ENCODE measurements at places on chromosomes 7 and 10.

GRCh38 chr7:44764665-44765578 lies 16.3 kb downstream of the ZMIZ2 start:
- DNase-seq = no peak

DNA sequence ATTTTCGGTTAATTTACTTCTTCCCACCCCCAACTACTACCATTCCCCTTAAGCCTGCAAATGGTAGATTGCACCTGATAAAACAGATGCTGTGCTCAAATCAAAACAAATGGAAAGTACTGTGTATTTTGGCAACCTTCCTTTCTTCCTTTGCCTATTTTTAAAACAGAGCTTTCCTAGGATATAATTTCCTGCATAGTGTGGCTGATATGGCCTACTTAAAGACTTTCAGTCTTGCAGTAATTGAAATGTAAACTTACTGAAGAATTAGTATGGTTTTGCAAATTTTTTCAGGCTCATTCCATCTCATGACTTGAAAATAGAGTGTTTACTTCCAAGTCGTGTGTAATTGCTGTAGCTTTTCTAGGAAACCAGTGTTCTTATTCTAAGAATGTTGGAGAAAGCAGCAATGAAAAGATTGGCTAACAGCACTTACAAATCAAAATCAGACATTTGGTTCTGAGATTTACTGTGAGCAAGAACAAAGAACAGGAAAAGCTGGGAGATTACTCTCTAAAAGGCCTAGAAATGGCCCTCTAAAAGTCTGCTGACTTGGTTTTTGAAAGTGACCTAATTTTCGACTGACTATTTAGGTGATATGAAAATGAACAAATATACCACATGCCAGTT lies 52.0 kb downstream of the REEP3 start:
- DNase-seq = no peak

DNA sequence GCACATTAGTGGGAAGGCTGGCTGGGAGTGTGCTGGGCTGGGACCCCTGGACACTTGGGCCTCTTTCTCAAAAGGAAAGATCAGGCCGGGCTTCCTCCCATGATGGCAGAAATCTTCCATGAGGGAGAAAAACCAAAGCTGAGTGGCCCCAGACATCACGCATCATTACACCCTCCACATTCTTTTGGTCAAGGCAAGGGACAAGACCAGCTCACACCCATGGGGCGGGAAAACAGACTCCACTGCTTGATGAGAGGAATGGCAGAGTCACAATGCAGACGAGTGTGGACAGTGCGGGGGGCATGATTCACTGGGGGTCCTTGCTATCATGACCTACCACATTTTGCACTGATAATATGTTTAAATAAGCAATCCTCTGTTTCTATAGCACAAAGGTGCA lies 73.3 kb downstream of the CREB3L2 start:
- DNase-seq = no peak

- no peak for DNase-seq
These were observed 423.3 kb downstream of the GLRX3 start for GRCh38 chr10:130559547-130559880.

DNA sequence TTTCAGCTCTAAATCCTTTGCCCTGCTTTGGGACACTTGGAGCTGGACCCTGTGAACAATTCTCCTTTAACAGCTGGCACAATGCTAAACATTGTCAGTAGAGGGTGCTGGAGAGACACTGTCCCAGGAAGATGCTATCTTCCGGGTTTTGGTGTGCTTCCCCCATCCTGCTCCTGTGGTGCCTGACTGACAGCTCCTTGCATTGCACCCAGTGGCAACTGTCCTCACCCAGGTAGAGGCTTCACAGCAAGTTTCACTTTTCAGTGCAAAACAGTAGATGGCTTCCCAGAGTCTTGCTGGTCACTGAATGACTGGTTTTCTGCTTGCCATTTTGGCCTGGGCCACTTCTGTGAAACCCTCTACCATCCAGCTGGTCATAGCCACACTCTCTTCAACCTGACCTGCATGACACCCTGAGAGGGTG lies 77.3 kb downstream of the CDC14C start:
- peak; percentile 50 for DNase-seq

DNA sequence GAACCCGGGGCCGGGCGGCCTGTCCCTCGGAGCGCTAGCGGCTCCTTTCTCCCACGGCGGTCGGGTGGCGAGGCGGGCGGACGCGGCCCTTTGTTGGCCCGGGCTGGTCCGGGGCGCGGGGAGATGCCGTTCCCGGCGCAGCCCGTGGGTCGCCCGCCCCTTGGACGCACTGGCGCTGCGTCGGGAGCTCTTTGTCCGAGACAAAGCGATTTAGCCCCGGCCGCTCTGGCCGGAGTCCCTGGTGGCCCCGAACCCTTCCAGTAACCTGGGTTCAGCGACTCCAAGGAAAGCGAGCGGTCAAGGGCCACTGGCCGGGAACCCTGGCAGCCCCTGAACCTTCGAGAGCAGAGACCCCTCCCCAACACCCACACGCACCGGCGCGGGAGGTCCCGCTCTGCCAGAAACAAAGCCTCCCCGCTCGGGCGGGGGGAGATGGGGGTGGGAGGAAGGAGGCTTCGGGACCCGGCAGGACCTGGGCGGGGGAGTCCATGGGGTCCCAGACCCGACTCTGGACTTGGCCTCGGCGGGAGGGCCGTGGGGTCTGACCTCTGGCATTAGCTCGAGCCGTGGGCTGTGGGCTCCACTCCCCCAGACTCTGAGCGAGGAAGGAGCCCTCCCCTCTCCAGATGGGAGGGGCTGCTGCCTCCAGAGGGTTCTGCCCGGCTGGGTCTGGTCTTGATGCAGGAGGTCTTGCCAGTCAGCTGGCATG lies 836 bp downstream of the DPYSL4 start:
- no peak for DNase-seq

DNA sequence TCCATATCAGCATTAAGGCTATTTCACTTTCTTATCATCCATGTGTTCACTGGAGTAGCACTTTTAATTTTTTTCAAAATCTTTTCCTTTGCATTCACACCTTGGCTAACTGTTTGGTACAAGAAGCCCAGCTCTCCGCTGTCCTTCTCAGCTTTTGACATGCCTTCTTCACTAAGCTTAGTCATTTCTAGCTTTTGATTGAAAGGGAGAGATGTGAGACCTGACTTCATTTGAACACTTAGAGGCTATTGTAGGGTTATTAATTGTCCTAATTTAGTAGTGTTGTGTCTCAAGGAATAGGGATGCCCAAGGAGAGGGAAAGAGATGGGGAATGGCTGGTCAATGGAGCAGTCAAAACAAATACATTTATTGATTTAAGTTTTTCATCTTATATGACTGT lies 350.0 kb downstream of the CXCL12 start:
- no peak for DNase-seq

- no peak for DNase-seq
These were observed 33.8 kb downstream of the VOPP1 start for GRCh38 chr7:55538538-55538937.

DNA sequence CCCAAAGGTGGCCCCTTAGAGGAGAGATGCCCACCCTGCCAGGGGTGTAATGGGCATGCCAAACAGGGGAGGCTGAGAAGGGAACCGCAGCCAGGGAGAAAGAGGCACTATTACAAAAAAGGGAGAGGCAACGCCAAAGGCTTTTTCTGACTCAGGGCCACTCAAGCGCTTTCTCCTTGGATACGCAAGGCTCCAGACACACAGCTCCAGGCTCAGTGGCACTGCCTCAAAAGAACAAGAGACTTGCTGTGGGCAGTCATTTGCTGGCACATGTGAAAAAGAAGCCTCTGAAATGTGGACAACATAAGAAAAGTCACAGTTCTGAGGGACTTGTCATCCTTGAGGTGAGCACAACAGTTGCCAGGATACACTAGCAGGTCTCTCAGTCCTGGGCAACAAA lies 128.4 kb downstream of the DGKI start:
- no peak for DNase-seq

DNA sequence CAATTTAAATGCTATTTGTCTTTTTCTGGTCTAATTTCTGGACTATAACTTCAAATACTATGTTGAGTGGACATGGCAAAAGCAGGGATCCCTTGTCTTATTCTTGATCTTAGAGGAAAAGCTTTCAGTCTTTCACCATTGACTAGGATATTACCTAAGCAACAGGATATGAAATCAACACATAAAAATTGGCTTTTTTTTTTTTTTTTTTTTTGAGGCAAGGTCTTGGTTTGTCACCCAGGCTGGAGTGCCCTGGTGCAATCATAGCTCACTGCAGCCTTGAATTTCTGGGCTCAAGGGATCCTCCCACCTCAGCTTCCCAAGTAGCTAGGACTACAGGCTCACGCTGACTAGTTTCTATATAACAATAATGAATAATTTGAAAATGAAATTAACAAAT lies 90.8 kb downstream of the JMJD1C start:
- no peak for DNase-seq

DNA sequence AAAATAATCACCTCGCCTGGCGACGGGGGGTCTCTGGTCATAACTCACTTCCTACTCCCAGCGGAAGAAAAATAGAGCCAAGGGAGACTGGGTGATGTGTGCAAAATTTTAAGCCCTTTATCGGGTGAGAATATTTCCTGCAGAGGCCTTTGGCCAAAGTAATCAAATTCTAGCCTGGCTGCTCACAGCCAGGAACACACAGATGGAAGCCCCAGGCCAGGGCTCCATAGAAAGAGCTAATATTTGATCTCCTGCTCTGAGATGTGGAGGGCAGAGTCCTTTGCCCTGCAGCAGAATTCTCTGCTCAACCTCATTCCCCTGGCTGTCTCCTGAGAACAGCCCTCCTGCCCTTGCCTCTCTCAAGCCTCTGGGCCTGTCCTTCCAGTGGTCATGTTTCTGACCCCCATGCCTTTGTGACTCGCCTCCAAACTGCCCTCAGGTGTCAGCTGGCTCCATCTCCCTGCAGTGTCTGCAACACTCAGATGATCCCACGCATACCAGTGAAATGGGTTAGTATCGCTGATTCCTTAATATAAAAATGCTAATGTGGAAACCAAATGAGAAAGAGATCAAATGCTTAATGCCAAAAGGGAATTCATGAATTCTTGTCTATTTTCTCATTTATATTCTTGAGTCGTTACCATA lies 34.5 kb downstream of the FRMD4A start:
- DNase-seq = no peak

DNA sequence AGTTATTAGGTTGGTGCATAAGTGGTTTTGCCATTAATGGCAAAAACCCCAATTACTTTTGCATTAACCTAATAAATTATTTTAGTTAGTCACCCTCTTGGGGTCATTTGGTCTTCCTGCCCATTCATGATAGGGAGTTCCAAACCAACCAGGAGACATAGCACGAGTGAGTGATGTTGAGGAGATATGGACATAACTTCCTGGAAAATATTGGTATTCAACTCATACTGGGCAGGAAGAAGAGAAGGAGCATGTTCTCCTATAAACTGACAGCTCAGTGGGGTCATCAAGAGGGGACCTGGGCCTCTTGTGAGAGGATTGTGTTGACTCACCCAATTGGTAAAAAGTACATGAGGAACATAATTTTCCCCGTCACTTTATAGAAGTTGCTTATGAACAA lies 23.7 kb downstream of the SPAG6 start:
- DNase-seq = no peak

DNA sequence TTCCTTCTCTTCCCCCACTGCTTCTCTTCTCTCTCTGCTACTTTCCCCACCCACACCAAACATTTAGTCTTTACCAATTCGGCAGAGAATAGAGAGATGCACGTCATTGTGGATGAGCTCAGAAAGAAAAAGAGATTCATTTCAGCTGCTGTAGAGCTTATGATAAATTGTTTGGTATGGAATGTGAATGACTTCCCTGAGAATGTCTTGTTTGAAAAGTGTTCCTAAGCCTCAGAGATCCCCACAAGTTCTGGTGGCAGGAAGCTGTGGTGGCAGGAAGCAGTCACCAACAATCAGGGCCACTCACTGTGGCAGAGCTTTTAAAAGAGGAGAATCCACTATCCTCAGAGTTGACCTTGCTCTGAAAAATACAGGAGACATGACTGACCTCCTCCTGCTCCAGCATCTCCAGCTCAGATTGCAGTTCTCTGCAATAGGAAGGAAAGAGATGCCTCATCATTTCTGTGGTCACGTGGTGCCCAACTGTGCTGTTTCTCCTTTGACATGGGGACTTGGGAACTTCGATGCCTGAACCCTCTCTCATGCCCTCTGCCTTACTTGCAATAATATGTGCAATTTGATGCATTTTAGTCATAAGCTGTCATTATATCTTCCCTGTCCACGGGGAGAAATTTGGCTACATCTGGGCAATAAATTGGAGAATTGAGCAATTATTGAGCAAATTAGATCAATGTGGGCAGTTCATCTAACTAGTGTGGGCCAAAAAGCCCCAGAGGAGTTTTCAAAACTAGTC lies 76.5 kb downstream of the BMPER start:
- no peak for DNase-seq

DNA sequence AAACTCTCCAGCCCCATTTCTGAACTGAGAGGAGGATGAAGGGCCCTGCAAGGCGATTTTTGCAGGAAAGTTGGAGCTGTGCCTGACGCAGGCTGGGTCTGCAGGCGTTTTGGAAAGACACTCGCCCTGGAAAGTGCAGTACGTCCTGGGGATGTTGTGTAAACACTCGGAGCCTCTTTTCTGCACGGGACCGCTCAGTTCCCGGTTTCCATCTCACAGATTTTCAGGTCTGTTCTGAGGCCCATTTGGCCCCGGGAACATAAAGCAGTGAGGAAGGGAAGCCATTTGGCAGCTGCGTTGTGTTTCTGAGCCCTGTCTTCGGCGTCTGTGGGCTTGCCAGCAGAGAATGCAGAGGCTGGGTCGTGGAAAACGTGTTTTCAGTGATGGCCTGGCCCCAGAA lies 655.0 kb upstream of the MGMT start:
- DNase-seq = no peak

DNA sequence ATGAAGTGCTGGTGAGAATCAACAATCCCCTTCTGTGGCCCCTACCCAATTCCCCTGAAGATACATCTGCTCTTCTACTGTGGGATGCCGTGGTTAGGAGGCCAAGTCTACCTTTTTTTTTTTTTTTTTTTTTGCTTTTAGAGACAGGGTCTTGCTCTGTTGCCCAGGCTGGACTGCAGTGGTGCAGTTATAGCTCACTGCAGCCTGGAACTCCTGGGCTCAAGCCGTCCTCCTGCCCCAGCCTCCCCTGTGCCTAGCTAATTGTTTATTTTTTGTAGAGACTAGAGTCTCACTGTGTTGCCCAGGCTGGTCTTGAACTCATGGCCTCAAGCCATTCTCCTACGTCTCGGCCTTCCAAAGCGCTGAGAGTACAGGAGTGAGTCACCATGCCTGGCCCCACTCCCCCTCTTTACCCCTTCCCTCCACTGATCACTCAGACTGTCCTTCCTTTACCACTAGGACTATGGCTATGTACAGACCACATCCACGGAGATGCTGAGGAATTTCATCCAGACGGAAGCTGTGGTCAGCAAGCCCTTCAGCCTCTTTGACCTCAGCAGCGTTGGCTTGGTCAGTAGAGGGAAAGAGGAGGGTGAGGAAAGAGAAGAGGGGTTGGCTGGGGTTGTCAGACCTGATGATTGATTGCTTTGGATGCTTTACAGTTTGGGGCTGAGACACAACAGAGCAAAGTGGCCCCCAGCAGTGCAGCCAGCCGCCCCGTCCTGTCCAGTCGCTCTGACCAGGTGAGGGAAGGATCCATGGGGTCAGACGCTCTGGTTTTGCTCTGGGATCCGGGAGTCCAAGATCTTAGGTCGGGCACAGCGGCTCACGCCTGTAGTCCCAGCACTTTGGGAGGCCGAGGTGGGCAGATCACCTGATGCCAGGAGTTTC lies 1.8 kb downstream of the AP4M1 start:
- no peak for DNase-seq

Data from LoVo (cell line).